ENCODE measurements at places on chromosomes 6 and 20.

GRCh38 chr6:129525055-129525454, 184.9 kb downstream of the ARHGAP18 start:
- no peak for DNase-seq

DNA sequence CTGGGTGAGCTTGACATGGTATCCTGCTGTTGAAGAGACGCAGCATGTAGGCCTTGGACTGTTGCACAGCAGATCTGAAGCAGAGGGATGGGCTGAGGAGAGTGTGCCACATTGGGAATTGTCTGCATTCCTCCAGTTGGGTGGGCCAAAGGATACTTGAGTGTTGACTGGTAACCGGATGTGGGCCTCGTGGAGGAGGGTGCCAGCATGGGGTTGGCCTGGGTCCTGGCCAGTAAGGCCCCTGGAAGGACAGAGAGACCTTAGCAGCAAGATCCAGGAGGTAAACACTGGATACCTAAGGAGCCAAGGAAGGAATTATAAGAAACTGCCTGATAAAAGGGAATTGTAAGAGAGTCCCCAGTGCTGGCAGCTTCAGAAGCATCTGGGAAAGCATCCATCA, 76.9 kb downstream of the FIG4 start:
- no peak for DNase-seq

DNA sequence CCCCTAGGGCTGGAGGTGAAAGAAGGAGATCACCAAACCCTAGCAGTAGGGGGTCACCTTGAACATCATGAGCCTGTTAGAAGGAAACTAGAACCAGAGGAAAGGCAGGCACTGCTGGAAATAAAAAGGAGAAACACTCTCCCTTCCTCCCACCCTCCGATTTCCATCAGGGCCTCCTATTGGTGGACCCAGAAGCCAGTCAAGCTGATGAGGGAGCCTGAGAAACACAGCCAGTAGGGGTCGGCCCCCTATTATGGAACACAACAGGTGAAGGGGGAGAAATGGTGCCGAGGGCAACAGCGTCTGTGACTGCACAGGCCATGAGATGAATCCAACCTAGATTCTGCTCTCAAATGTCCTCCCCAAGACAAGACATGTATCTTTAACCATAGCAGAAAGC, 156.1 kb upstream of the LRFN2 start:
- DNase-seq: no peak

DNA sequence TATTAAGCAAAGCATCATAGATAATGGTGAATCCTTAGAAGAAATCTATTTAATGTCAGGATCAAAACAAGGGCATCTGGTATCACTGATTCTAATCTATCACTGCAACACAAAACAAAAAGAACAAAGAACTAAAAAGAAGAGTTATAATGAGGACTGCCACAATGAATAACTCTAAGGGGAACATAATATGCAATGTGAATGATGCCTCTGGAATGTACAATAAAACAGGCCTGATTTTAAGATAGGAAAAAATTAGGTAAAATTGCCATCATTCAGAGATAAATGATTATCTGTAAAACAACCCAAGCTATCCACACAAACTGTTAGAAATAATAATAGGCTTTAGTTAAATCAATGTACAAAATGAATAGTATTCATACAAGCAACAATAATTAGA, 936.7 kb upstream of the CITED2 start:
- DNase-seq: no peak

DNA sequence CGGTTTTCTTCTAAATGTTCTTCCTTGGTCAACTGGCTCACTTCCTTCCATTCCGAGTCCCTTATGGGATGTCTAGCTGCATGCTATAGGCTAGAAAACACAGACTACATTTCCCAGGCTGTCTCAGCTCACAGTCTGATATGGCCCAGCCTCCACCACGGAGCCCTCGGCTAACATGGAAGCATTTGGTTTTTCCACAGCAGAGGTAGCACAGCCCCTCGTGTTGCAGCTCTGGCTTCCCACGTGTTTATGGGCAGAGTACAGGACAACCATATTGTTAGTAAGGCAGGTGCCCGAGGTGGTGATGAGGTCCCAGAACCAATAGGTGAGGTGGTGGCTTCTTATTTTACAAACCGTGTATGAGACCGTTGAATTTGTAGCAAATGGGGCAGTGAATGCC, 8.7 kb downstream of the GPLD1 start:
- no peak for DNase-seq

DNA sequence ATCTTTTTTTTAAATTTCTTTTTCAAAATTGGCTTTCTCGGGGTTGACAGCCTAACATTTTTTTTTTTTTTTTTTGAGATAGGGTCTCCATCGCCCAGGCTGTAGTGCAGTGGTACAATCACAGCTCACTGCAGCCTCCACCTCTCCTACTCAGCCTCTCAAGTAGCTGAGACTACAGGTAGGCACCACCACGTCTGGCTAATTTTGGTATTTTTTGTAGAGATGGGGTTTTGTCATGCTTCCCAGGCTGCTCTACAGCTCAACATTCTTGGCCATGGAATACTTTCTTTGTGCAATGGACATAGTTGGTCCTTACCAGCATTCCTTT, 6.4 kb upstream of the CTNNBL1 start:
- DNase-seq: no peak

DNA sequence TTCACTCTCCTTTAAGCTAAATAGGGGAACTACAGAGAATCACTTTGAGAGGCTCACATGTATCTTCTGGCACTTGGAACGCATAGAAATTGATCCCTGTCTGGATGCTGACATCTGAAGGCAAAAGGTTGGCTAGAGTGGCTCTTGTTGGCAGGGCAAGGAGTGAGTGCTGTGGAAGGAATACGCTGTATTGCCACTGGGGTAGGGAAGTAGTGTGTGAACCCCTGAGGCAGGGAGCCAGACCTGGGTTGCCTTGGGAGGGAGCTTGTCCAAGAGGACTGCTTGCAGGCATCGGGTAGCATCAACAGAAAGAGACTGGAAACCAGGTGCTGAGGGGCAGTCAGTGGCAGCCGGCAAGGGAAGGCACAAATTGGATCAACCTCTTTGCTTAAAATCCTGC, 8.9 kb upstream of the MMS22L start:
- no peak for DNase-seq

- no peak for DNase-seq
Measured at GRCh38 chr6:24844061-24844460, 45.3 kb upstream of the ARMH2 start.

DNA sequence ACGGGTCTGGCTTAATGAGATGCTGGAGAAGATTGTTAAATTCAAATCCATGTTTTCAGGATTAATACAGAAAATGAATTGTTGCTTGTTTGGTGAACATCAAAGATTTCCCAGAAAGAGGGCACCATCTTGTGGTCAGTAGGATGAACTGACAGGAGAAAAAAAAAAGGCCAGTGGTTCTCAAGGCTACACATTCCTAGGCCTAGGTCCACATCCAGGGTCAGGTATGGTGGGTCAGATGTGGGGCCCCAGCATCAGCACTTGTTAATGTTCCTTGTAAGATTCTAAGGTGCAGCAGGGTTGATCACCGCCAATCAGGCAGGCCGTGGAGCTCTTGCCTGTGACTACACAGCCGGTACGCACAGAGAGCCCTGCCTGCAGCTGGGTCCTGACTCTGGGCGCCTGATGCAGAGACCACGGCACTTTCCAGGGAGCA, 34.0 kb upstream of the FOXO3 start:
- no peak for DNase-seq

GRCh38 chr6:139349464-139350020, 24.9 kb downstream of the CITED2 start:
- DNase-seq: no peak

- DNase-seq: no peak
Measured at GRCh38 chr20:52033313-52033712, 158.3 kb downstream of the ZFP64 start.

DNA sequence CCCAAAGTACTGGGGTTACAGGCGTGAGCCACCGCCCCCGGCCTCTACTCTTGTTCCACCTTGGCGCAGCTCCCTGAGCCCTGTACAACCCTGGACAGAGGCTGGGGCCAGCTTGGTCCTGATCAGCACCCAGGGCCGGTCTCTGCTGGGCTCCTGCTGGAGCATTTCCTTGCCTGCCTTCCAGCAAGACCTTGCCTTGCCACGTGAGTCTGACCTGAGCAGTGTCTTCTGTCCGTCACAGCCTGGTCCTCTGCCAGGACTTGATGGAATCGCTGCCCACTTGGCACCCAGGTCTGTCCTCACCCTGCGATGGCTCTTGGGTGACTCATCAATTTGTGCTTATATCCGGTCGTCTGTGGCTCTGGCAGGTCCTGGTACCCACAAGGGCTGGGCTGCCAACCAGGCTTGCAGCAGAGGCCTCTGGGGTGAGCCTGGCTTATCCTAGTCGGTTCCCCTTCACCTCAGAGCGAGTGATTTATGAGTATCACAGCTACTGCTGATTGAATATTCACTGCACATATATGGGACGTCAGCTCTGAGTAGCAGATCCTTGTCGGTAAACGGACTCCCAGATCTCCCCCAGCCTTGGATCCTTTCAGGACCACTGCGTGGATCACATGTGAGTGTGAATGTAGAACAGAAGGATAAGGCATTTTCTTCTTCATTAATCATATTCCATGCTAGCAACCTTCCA, 10.1 kb upstream of the SULF2 start:
- no peak for DNase-seq

DNA sequence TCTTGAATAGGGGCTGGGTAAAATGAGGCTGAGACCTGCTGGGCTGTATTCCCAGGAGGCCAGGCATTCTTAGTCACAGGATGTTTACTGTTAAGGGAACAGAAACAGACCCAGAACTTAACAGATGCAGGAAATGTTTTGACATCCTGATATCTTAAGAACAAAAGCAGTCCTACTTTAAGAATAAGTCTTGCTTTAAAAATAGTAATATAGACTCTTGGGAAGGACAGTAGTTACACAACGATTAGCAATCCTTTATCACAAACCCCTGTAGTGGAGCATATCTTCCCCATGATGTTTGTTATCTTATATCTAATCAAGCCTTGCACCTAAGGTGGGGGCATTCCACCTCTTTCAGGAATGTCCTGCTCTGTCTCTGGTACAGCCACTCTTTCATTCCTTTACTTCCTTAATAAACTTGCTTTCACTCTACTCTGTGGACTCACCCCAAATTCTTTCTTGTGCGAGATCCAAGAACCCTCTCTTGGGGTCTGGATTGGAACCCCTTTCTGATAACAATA, 493.7 kb upstream of the SULF2 start:
- DNase-seq: no peak

DNA sequence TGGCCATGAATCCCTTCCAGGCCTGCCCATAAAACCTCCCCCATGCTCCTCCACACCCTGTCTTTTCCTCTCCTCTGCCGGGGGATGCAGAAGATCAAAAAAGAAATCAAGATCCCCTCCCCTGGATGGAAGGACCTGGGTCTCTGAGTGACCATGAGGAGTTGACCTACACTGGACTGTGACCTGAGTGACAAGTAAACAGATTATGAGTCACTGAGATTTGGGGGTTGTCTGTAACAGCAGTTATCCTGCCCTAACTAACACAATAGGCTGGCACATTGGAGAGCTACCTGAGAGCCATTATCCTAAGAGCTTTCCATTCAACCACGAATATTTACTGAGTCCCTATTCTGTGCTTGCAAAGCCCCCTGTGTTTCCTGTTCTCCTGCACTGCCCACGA, 28.4 kb upstream of the SIRPA start:
- DNase-seq: no peak

DNA sequence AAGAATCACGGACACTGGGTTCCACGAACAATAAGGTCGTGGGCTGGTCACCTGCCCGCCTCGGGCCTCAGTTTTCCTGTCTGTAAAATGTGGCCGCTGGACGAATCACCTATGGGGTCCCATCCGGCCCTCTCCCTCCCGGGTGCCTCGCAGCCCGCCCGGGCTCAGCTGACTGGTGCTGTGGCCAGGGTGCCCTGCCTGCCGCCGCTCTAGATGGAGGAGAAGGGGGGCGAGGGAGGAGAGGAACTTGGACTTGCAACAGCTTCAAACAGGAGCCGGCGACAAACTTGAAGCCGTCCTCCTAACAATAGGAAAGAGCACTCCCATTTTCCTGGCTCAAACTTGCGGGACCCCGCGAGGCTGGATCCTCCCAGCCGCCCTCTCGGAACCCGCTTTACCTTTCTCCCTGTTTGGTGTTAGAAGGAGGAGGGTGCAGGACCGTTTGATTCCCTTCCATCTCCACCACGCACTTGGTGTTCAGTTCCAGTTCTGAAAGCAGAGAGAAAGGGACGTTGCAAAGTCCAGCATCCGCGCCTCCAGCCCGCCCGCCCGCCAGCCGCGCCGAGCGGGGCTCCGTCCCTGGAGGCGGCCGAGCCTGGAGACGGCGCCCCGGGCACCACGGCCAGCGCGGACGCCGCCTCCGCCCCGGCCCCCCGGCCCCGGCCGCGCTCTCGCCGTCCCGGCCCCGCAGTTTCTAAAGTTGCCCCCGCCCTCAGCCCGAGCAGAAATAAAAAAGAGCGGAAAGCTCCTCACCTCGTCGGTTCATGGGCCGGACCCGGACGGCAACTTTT, 584 bp downstream of the KIF13A start:
- peak; percentile 42 for DNase-seq

GRCh38 chr20:16000112-16000511, 573.1 kb downstream of the KIF16B start:
- DNase-seq: no peak

DNA sequence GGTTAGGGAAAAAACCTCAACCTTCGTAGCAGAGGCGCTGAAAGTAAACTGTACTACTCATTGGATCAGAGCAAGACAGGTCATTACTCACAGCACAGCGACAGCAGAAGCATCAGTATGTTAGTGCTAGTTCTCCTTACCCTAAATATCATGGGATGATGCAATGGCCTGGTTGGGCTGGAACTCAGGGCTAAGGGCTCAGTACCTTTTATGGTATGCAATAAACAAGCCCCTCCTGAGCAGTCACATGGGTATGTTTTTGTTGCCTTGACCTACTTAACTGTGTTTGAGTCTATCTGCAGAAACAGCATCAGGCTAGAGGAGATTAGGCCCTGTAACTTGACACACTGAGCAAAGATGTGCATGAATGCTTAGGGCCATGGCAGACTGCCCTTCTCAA, 369.4 kb upstream of the IMPG1 start:
- no peak for DNase-seq

GRCh38 chr6:151475653-151476523, 17.9 kb upstream of the CCDC170 start:
- DNase-seq: peak; percentile 31

DNA sequence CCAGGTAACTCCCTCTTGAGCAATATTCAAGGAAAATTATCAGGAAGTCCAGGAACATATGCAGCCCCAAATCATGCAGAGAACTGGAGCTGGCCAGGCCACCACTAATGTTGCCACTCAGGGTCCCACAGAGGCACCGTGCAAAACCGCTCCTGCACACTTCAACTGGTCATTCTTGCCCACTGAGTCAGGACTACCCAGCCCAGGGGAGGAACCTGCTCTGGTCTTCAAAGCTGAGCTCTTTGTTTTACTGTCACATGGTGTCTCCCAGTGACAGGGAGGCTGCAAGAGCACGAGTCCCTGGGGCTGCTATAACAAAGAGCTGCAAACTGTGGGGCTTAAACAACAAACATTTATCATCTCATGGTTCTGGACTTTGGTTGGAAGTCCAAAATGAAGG, 336.0 kb upstream of the PRDM1 start:
- no peak for DNase-seq
